ENCODE measurements at places on chromosomes 2 and 18.

GRCh38 chr2:47271054-47272000 is 116.2 kb upstream of the STPG4 start:
- no peak for DNase-seq

- no peak for DNase-seq
Measured at GRCh38 chr2:95333888-95334338, 36.8 kb downstream of the KCNIP3 start.

GRCh38 chr2:241049739-241050623 is 51.6 kb downstream of the SNED1 start:
- DNase-seq, result no peak

GRCh38 chr2:179262077-179262660 is 2.5 kb downstream of the SESTD1 start:
- no peak for DNase-seq

- no peak for DNase-seq
Measured at GRCh38 chr2:209946539-209946938, 55.9 kb upstream of the RPE start.

- DNase-seq, result no peak
Measured at GRCh38 chr18:46060359-46060841, 11.7 kb downstream of the PSTPIP2 start.

GRCh38 chr18:7885865-7886264 is 318.7 kb downstream of the PTPRM start:
- DNase-seq, result no peak

GRCh38 chr2:61640406-61640805 is 102.2 kb upstream of the XPO1 start:
- DNase-seq, result no peak

- DNase-seq, result no peak
Measured at GRCh38 chr2:159557437-159558034, 58.8 kb downstream of the BAZ2B start.

- no peak for DNase-seq
Measured at GRCh38 chr2:62143696-62144095, 52.2 kb upstream of the B3GNT2 start.

DNA sequence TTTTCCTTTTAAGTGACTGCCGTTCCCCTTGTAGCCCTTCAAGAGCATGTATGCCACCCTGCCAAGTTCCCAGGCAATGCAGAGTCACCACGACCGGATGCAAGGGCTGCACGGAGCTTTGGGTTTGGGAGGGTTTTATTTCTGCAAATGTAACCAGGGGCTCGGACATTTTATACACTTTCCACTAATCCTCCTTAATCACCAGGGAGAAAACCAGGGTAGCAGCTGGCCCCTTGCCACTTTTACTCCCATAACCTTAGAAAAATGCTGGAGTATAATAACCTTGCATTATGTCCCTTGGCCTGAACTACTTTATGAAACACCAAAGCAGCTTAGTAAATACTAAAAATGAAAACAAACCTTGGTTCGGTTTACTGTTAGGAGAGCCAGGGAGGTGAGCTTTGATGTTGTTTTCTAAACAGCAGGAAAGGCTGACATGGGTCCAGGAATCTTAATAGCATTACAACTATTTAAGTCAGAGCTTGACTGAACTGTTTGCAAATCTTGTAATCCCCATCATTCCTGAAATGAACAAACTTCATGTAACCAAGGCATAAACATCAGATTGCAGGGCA is 152.8 kb upstream of the RIOK3 start:
- DNase-seq, result no peak

DNA sequence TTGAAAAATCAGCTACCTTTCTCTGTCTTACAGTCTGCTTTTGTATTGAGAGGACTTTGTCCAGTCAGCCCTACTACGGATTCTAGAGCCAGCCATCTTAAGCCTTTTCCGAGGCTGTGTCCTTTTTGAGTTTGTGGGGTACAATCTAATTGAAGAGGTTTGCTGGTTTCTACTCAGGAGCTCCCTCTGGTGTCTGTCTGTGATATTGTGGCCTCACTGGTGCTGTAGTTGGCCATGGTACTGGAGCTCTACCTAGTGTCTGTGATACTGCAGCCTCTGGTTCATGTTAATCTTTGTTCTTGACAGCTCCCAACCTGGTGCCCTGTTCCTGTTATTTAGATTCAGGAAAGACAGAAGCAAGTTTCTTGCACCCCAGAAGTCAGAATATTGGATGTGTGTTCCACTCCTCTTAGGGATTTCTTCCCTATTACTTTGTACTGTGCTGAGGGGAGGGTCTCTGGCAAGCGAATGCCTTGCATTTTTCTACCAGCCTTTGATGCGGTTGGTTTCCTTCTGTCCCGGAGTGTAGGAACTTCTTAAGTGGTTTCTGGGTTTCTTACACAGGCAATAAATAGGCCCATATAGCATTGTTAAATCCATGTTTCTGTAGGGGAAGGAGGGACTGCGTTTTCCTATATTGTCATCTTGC is 78.5 kb downstream of the ACSL3 start:
- peak; percentile 47 for DNase-seq

- no peak for DNase-seq
Measured at GRCh38 chr18:79356435-79356834, 39.3 kb upstream of the NFATC1 start.

DNA sequence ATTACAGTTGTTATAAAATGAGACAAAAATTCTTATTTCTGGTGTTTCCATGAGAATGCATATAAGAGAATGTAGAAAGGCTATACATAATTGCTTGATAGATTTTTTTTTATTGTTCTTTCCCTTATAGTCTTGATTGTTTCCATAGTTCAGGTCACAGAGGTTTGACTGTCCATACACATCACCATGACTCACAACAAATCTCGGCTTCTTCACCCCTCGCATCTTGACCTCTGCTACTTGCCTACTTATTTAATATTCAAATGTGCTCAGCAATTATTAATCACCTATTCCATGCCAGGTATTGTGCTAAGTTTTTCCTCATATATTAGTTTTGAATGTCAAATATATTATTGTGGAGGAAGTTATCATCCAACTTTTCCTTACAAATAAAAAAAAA is 789.6 kb downstream of the RNF144A start:
- no peak for DNase-seq

GRCh38 chr18:63619661-63620060 is 24.4 kb downstream of the SERPINB4 start:
- DNase-seq, result no peak

All from stimulated activated CD4-positive, alpha-beta T cell treated with anti-CD3 and anti-CD28 coated beads, TNF-alpha, amount 100 ng/mL, for 24 hours (primary cell).